ENCODE measurements at places on chromosomes 7 and 10.

DNA sequence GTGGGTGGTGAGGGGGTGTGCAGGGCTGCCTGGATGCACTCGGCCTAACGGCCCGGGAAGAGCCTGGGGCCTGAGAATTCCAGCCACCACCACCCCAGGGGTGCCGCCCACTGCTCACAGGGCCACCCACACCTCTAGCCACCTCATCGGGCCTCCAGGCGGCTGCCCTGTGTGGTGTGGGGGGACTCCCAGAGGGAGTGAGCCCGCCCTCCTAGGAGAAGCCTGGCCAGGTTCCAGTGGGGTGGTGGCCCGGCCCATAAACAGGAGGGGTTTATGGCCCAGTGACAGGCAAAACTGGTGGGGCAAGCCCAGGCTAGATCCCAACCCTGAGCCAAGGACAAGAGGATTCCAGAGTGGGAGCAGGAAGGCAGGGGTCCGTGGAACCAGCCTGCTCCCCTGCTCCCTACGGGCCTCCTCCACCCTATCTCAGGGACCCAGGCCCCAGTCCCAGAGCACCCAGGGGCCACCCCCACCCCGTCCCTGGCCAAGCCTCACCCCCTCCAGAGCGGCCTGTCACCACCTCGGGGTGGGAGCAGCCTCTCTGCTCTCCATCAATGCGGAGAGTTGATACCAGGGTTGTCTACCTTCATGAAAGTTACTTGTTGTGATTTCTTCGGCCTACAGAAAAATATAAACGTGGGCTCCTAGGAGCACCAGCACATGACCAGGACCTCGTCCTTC, 20.2 kb upstream of the PDGFA start:
- no peak for DNase-seq

GRCh38 chr7:70143075-70144044, 545.1 kb downstream of the AUTS2 start:
- no peak for DNase-seq

GRCh38 chr10:98107644-98108430, 26.6 kb upstream of the R3HCC1L start:
- no peak for DNase-seq

GRCh38 chr7:36565792-36566356, 158.4 kb downstream of the AOAH start:
- DNase-seq, result no peak

DNA sequence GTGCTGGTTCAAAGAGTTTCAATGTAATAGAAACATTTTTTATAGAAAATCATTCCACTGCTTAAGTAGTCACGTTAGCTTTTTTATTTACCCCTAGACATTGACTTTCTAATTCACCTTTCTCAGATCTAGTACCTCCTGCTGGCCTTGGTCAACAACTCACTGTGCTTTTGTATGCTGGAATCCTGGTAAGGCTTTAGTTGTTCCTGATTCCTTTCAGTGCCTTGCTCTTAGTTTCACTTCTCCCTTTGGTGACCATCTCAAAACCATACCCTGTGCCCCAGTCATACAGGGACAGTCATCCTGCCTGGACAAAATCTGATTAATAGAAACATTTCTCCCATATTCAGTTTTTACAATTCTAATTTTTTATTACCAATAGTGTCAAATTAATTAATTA, 130.2 kb downstream of the GPR37 start:
- no peak for DNase-seq

- no peak for DNase-seq
These were observed 364.2 kb downstream of the SUGCT start for GRCh38 chr7:40498924-40499510.

GRCh38 chr10:103752680-103753248, 102.6 kb downstream of the SH3PXD2A start:
- DNase-seq, result peak; percentile 24

GRCh38 chr10:33410860-33411234, 76.4 kb upstream of the NRP1 start:
- DNase-seq, result no peak

- DNase-seq, result no peak
These were observed 180.6 kb downstream of the LRMDA start for GRCh38 chr10:75611993-75612372.

GRCh38 chr7:4894482-4894881, 11.0 kb upstream of the RADIL start:
- no peak for DNase-seq

- DNase-seq, result no peak
These were observed 66.1 kb downstream of the STEAP1B start for GRCh38 chr7:22433710-22434460.

- no peak for DNase-seq
These were observed 370.8 kb upstream of the LRRTM3 start for GRCh38 chr10:66555061-66555460.

DNA sequence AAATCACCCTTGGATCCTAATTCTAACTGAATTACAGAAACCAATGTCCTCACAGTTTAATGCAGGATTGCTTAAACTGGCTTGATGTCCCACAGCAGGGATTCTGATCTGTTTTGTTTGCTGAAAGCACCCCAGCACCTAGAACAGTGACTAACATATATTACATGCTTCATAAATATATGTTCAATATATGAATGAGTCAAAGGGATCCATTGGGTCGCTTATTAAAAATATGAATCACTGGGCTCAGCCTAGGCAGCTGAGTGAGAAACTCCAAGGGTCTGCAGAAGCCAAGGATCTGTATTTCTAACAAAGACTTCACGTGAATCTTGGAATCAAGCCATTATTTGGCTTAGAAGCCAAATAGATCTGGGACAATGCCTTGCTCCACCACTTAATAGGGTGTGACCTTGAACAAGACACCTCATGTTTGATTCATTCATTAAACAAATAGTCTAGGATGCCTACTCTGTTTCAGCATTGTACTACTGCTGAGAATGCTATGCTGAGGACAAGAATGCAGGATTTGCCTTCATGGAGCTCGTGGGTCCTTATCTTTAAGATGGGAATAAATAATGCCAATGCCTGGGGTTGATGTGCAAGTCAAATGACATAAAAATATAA, 103.4 kb upstream of the DLX6 start:
- DNase-seq, result no peak

- DNase-seq, result no peak
These were observed 15.4 kb downstream of the SEC24C start for GRCh38 chr10:73759512-73760115.

DNA sequence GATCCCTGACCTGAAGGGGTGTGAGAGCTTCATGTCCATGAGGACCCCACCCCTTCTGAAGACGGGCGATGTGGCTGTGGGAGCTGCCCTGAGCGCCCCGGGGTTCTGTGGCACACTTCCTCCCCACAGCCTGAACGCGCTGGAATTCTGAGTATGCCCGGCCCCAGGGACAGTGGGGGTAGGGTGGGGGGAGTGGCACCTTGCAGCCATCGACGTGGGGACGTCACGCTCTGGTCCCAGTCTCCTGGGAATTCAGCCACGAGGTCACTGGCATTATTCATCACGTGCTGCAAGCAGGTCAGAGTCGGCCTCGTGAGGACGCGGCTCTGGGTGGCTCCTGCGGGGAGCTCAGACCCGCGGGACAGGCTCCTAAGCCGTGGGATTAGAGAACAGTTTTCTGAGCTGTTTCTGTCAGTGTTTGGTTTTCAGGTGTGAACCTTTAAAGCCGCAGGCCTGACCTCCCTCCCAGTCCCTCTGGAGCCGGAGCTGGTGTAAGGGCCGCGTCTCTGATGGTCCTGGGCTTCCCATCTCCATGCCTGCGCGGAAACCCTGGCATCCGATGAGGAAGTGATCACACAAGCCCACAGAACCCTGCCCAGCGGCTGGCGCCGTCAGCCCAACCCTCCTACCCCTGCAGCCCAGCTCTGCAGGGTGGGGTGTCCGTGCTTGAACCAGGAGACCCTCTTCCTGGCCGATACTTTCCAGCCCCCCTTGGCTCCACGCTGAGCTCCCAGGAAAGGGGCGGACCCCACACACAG, 16.1 kb downstream of the GPR146 start:
- DNase-seq, result no peak

All from germinal center (tissue), 1 donor.